ENCODE measurements at places on chromosomes 1 and 21.

- no peak for DNase-seq
These were observed 52.8 kb upstream of the ACTRT2 start for GRCh38 chr1:2968471-2968881.

DNA sequence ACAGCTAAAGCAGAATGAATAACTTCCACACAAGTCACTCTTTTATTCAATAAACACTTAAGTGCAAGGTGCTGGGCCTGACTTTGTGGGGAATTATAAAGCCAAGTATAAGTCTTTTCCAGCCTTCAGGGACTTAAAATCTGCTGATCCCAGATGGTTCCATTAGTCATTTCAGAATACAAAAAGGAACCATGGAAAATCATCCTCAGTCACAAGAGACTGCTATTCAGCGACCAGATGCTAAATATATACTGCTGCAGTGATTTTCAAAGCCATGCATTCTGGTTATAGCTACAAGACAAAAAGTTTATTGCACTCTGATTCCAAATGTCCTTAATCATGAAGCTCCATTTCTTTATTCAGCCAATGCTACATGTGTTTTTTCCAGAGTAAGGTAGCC, 25.7 kb downstream of the GLMN start:
- no peak for DNase-seq

- DNase-seq = no peak
These were observed 35.8 kb downstream of the C1orf198 start for GRCh38 chr1:230832476-230832875.

GRCh38 chr1:187390215-187390818, 561.6 kb downstream of the PLA2G4A start:
- no peak for DNase-seq

- DNase-seq = no peak
These were observed 9.7 kb upstream of the TFF3 start for GRCh38 chr21:42324896-42325295.

- DNase-seq = no peak
These were observed 242.5 kb upstream of the VAMP3 start for GRCh38 chr1:7528386-7529198.

DNA sequence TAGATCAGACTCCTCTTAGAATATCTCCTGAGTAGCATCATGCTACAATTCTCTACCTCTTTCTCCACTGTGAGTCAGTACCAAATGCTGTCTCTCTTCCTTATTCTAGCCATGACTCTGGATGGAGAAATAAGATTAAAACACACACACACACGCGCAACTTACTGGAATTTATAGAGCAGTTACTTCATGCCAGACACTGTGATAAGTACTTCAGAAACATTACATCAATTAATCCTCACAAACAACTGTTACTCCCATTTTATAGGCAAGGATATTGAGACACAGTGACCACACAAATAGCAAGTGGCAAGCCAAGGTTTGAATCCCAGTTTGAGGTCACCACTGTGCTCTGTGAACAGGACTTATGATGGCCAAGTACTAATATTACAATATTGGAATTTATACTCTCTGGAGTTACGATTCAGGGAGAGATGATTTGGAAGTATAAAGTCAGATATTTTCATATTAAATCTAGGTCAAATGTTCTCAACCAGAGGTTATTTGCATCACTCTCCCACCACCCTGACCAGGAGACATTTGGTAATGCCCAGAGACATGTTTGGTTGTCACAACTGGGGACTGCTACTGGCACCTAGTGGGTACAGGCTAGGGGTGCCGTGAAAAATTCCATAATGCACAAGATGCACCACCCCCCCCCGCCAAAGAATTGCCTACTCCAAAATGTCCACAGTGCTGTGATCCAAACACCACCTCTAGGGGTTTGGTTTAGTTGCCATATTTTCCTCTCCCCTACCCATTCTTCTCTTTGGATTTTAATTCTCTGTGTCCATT, 221.6 kb downstream of the LTN1 start:
- DNase-seq = no peak

DNA sequence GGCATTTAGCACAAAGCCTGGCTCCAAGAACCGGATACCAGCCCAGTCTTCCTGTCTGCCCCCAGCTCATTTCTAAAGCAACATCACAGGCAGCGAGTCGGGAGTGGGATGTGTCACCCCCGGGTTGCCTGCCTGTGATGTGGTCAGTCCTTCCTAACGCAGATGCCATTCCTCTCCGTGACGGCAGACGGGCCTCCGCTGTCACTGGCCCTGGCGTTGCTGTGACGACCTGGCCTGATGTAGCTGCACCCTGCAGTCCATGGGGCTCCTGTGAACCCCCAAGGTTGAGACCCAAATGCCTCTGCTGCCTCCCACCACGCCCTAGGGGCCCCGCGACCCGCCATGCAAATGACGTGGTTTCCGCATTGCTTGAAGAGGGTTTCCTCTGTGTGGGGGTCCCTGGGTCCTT, 12.3 kb downstream of the TNFRSF1B start:
- no peak for DNase-seq

DNA sequence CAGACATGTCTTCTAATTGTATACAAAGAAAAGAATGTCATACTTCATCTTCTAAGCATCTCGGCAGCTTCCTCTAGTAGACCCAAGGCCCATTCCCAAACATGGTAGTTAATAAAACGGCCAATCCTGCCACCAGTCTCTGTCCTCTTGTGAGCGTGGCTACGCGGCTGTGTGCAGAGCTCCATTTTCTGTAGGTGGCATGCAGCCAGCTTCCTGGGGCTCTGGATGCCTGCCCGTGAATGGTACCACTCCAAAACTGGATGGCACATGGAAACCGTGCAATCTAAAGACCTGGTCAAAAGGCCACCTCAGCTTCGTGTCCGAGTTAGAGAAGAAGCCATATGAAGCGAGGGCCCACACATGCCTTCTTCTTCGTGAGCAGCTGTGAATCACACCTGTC, 110.7 kb downstream of the SIPA1L2 start:
- DNase-seq = no peak

DNA sequence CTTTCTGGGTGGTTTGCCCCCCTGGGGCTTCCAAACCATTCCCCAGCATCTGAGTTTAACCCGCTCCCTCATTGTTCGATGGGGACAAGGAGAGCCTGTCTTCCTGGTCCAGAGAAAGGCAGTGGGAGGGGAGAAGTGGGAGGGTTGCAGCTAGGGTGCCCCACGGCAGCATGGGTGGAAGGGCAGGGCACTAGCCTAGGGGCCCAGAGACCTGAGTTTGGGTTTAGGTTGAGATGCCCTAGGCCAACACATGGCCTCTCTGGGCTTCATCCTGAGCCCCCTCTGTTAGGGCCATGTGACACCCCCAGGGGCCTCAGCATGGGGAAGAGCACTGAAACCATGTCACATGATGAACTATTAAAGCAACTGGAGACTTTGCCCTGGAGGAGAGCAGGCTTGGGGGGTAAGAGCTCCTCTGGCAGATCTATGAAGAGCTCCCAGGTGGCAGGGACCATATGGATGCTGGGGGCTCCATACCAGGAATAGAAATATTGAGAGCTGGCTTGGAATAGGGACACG, 9.7 kb upstream of the RUNX3 start:
- DNase-seq = no peak
